ENCODE measurements at places on chromosomes 5 and 9.

GRCh38 chr5:67246108-67246507 is 49.5 kb upstream of the CD180 start:
- peak; percentile 40 for DNase-seq

DNA sequence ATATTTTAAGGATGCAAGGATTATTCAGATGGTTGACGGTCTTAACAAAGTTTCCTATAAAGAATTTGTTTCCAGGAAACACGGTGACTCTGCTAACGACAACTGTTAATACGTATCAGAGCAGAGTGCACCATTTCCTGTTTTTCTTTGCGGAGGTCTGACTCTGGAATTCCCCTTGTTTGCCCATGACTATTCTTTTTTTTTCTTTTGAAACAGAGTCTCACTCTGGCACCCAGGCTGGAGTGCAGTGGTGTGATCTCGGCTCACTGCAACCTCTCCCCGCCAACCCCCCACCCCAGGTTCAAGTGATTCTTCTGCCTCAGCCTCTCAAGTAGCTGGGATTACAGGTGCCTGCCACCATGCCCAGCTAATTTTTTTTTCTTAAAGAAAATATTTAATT is 115.9 kb downstream of the CDC42SE2 start:
- no peak for DNase-seq

GRCh38 chr5:13510616-13511015 is 433.9 kb downstream of the DNAH5 start:
- DNase-seq: no peak

- no peak for DNase-seq
These were observed 36.7 kb upstream of the ANXA1 start for GRCh38 chr9:73114958-73115357.

DNA sequence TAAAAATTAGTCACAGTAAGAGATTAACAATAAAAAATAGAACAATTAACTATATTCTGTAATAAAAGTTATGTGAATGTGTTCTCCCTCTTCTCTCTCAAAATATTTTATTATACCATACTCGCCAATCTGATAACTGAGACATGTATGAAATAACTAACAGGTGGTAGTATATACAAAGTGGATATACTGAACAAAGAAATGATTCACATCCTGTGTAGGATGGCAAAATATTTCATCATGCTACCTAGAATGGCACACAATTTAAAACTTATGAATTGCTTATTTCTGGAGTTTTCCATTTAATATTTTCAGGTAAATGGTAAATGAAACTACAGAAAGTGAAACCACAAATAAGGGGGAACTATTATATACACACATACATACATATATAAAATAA is 152.5 kb downstream of the RNF180 start:
- DNase-seq: no peak

GRCh38 chr9:120538339-120538738 is 41.6 kb downstream of the CDK5RAP2 start:
- no peak for DNase-seq

GRCh38 chr5:181173420-181174342 is 26.3 kb downstream of the OR2V2 start:
- no peak for DNase-seq

- no peak for DNase-seq
These were observed 96.9 kb downstream of the DENND1A start for GRCh38 chr9:123832858-123833650.

DNA sequence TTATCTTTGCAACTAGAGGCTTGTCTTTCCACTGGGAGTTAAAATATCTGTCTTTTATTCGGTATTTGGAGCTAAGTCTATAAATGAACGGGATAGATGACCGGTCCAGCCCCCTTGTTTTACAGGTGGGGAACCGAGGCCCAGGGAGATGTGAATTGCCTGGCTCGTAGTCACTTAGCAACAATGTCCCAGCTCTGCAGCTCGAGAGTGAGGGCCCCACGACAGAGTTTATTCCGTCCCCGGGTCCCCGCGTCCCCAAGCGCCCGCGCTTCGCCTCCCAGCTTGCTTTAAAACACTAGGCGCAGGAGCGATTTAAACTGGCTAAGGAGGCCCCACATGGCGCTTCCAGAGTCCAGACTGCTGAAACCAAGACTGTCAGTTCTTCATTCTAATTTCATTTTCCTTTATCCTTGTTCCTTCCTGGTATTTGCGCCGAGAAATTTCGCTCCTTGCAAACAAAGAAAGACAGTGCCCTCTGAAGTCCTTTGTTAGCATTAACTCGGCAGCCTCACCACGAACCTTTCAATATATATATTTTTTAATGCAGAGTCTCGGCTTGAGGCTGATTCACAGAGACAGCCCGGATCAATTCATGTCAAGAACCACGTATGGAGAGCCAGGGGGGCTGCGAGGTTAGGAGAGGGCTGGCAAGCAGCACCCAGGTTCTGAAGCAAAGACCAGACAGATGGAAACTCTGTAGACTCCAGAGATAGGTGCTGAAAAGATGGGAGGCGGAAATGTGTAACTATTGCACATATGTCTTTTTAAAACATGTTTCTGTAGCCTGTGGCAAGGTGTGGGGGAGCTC is 1.4 kb upstream of the ENC1 start:
- peak; percentile 1 for DNase-seq

DNA sequence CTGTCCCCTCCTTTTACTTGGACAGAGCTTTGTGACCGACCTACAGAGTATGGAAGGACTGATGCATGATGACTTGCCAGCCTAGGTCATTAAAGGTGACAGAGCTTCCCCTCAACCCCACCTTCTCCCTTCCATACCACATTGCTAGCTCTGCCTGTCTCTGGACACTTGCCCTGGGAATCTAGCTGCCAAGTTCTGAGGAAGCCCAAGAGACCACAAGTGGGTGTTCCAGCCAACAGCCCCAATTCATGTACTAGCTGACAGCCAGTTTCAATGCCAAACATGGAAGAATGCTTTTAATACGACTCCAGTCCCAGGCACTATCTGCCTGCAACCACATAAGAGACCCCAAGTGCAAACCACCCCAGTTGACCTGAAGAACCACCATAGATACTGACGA is 477.1 kb downstream of the SPOCK1 start:
- DNase-seq: no peak

GRCh38 chr9:136522314-136523237 is 23.3 kb downstream of the NOTCH1 start:
- no peak for DNase-seq

DNA sequence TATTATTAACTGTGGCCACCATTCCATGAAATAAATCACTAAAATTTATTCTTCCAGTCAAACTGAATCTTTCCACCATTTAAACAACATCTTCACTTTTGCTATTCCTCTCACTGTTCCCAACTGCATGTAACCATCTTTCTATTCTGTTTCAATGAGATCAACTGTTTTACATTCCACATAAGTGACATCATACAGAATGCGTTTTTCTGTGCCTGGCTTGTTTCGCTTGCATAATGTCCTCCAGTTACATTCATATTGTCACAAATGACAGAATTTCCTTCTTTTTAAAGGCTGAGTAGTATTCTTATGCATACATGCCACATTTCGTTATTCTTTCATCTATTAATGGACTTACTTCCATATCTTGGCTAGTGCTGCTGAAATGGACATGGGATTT is 738.2 kb downstream of the SEMA5A start:
- DNase-seq: no peak

DNA sequence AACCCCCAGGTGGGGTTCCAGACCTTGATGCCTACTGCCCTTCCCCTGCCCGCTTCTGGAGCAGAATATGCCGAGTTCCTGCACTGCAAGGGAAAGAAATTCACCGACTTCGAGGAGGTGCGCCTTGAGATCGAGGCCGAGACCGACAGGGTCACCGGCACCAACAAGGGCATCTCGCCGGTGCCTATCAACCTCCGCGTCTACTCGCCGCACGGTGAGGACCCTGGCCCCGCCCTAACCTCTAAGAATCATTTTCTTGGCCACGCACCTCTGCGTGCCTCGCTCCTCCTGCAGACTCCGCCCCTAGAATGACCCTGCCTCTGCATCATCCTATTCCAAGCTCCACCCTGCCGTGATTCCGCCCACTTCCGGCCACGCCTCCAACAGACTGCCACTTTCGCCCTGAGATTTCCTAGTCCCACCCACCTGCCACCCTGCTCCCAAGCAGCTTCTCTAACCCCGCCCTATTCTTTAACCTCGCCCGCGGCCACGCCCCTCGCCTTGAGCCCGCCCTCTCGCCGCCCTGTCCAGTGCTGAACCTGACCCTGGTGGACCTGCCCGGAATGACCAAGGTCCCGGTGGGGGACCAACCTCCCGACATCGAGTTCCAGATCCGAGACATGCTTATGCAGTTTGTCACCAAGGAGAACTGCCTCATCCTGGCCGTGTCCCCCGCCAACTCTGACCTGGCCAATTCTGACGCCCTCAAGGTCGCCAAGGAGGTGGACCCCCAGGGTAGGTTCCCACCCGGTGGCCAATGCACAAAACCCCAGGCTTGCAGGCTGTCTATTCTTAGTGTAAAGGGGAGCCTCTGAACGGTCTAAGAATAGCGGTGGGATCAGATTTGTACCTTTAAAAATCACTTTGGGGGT is 15.6 kb downstream of the DNM1 start:
- DNase-seq: peak; percentile 89

- no peak for DNase-seq
These were observed 246.1 kb downstream of the KDM4C start for GRCh38 chr9:7003861-7004260.

DNA sequence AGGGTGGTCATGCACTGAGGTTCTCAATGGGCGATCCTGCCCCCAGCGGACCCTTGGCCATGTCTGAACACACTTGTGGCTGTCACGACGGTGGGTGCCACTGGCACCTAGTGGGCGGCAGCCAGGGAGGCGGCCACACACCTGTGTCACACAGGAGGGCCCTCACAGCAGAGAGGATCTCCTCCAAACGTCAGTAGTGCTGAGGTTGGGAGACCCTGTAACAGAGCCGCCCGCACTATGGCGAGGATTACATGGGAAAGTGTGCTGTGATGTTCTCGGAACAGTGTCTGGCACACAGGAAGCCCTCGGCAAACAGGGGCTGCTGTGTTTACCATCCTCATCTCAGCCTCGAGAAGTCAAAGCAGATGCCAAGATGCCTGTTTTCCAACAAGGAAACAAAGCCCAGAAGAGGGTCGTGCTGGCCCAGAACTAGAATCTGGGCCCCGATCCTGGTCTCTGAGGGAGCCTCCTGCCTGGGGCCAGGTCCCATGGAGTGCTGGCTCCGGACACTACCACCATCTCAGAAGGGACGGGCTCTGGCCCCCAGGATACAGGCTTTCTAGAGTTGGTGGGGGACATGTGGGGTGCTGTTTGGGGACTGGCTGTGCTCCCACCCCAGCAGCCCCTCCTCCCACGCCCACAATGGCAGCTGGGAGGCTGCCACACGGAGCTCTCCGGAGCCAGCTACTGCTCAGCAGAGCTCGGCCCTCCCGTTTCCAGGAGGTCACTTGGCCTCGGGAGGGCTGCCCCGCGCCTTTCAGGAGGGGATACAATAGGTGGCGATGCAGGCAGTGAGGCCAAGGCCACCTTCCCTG is 48.2 kb downstream of the DBH start:
- no peak for DNase-seq

DNA sequence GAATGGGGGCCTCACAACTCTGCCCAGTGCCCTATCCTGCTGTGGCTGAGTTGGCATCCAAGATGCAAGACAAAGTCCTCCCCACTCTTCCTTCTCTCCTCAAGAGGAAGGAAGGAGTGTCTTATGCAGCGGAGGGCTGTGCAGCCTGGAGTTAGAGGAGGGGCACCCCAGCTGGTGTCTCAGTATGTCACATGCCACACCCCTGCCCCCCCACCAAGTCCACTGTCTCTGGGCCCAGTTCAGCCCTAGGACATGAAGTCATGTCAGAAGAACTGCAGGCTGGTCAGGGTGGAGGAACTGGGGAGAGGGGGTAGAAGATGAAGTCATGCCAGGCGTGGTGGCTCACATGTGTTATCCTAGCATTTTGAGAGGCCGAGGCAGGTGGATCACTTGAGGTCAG is 28.0 kb upstream of the SLC28A3 start:
- DNase-seq: no peak

GRCh38 chr5:25029004-25029403 is 384.2 kb upstream of the CDH10 start:
- DNase-seq: peak; percentile 14

DNA sequence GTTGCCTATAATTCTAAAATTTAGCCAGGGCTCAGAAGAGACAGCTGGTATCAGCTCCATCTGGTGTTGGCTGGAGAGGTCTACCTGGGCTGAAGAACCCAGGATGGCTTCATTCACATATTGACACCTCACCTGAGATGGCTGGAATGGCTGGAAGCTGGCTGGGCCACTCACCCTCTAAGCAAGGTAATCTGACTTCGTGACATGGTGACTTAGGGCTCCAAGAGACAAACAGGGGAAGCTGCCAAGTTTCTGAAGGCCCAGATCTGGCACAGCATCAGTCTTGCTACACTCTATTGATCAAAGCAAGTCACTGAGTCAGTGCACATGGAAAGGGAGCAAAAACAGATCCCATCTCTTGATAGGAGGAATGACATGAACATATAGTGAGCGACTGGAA is 102.3 kb downstream of the EPB41L4A start:
- no peak for DNase-seq

- peak; percentile 87 for DNase-seq
These were observed 520.6 kb downstream of the CTNND2 start for GRCh38 chr5:11383506-11384095.

- DNase-seq: no peak
These were observed 171.2 kb downstream of the CWC27 start for GRCh38 chr5:64939772-64940510.

DNA sequence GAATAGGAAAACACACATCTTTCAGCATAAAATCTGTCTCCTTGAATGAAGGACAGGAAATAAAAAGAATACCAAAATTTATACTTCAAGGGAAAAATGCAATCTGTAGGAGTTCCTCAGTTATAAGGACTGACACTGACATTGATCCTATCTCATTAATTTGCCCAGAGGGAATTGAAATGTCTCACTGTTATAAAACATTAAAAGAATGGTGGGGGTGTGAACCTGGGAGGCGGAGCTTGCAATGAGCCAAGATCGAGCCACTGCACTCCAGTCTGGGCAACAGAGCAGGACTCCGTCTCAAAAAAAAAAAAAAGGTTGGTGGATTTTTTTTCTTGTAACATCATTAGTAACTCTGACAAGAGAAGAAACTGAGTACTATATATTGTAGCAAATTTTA is 60.8 kb downstream of the TTLL11 start:
- DNase-seq: no peak

- no peak for DNase-seq
These were observed 3.2 kb downstream of the NKD2 start for GRCh38 chr5:1011741-1012312.

DNA sequence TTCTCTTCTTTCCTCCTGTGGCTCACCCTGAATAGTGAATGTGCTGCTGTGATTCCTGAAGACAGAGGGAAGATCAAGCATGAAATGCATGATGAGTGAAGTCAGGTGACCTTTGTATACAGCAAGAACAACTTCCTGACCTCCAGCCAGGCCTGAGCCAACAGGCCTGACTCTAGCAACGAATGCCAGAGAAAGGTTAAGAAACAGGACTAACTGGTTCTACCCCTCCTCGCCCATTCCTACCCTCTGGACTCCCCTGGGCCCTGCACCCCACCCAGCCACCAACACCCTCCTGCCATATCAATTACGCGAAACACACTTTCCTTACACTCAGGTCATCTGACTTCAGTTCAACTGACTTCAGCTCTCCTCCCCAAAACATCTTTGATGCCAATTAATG is 4.9 kb downstream of the SUSD1 start:
- DNase-seq: no peak

- DNase-seq: peak; percentile 6
These were observed 128.4 kb downstream of the ANXA1 start for GRCh38 chr9:73280113-73280512.
